ENCODE measurements at places on chromosomes 7 and 10.

- no peak for DNase-seq
These were observed 470.0 kb downstream of the SUGCT start for GRCh38 chr7:40604601-40605438.

GRCh38 chr7:7808626-7809025, 90.2 kb upstream of the RPA3 start:
- no peak for DNase-seq

- no peak for DNase-seq
These were observed 39.1 kb downstream of the SIRT1 start for GRCh38 chr10:67923551-67923950.

- DNase-seq = no peak
These were observed 23.9 kb upstream of the AGFG2 start for GRCh38 chr7:100515072-100515532.

DNA sequence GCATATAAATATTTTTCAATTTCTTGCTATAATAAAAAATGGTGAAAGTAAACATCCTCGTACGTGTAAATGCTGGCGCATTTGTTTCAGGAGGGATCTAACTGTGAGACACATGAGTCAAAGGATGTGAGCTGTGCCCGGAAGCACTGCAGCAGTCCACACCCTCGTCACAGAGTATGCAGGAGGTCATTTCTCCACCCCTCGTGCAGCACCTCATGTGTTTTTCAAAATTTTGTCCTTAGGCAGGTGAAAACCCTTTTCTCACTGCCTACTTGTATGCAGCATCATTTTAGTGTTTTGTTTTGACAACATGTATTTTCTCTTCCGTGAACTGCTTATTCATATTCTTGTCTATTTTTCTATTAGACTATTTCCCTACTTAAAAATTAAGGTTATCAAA, 162.7 kb downstream of the AVL9 start:
- no peak for DNase-seq
